K562 (cell line): ENCODE measurements at places on chromosomes 5 and 9.

DNA sequence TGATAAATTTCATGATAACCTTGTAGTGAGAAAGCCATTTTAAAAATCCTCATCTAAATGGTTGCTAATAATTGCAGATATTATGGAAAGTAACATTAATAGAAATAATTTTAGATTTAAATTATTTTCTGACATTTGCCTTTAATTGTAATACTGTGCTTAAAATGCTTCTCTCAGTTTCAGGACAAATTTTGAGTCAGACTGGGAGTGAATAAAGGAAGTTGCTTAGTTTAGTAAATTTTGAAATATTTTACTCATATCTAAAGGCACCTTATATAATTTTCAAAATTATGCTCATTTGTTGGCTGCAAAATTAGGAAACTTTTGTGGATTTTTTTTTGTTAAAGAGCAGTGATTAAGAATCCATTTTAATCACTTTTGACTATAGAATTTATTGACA lies 93.8 kb downstream of the CSNK1G3 start:
- H3K4me3 ChIP-seq: no peak overlapping the region
- H3K4me1 ChIP-seq: no peaks in the 10 kb centered on the region
- no peak overlapping the region for H3K27ac ChIP-seq
- DNase-seq: no peak
- H3K27me3 ChIP-seq: no peaks in the 10 kb centered on the region

DNA sequence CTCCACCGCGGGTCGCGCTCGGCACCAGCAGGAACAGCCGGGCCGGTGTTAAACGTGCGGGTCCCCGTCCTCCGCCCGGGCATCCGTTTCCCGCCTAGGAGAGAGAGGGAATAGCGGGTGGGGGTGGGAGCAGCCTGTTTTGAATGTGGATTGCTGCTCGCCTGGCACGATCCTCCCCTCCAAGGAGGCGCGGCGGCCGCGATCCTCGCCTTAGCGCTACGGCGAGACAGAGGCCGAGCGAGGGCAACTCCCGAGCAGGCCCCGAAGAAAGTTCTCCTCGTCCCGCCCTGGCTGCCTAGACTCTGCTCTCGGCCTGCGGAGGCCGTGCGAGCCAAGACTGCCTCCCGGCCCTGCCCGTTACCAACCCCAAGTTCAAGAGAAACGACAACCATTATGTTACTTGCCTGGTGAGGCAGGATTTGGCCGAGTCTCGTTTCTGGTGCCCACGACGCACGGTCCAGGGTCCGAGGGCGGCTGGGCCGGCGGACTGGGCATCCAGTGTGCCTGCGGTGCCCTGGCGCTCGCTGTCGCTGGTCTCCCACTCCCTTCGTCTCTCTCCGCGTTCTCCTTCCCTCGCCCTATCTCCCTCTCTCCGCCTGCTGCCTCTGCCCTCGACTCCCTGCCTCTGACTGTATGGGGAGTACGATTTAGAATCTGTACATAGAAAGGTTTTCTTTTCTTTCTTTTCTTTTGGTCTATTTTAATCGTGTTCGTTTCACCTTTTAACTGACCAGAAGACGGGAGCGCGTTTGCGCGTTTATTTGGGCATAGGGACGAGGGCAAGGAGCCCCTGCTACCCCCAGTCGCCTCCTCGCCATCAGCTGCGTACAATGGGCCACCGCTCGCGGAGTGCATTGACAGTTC lies 724 bp downstream of the NR2F1-AS1 start:
- H3K27me3 ChIP-seq: peaks cover 12% of the 10 kb centered on the region
- peaks cover 14% of the 10 kb centered on the region for H3K4me1 ChIP-seq
- no peak overlapping the region for H3K4me3 ChIP-seq
- no peak for DNase-seq
- H3K27ac ChIP-seq: no peak overlapping the region
- no peaks in the 10 kb centered on the region for H3K36me3 ChIP-seq

GRCh38 chr5:172975289-172975688 lies 8.3 kb upstream of the ATP6V0E1 start:
- H3K27me3 ChIP-seq: no peaks in the 10 kb centered on the region
- H3K27ac ChIP-seq: no peak overlapping the region
- H3K4me3 ChIP-seq: no peak overlapping the region
- peaks cover 3% of the 10 kb centered on the region; the same call in 1 of the 2 replicates for H3K4me1 ChIP-seq
- H3K36me3 ChIP-seq: no peaks in the 10 kb centered on the region

DNA sequence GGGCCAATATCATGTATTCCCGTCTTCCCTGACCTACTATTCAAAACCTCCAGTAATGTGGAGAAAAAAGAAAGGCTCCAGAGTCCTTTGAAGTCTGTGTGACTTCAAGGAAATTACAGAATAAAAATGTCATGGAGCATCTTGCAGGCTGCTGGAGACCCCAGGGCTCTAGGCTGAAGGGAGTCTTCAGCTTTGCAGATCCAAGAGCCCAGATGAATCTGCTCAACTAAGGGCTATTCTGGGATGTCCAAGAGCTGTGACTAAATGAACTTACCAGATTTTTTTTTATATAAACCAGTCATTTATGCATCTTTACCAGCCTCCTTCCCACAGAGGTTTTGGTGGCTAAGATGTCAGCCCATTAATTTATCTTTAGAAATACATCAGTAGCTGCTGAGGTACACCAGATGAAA lies 167.3 kb downstream of the MUSK start:
- H3K27me3 ChIP-seq: no peaks in the 10 kb centered on the region
- H3K4me1 ChIP-seq: no peaks in the 10 kb centered on the region
- H3K27ac ChIP-seq: no peak overlapping the region
- no peak for DNase-seq
- no peaks in the 10 kb centered on the region for H3K36me3 ChIP-seq

GRCh38 chr5:107980923-107981692 lies 310.4 kb upstream of the EFNA5 start:
- H3K4me3 ChIP-seq: no peak overlapping the region
- no peaks in the 10 kb centered on the region for H3K4me1 ChIP-seq
- no peak for DNase-seq

GRCh38 chr5:122576256-122577016 lies 198.4 kb upstream of the SNX2 start:
- no peaks in the 10 kb centered on the region for H3K36me3 ChIP-seq
- no peaks in the 10 kb centered on the region for H3K4me1 ChIP-seq
- H3K27ac ChIP-seq: no peak overlapping the region

DNA sequence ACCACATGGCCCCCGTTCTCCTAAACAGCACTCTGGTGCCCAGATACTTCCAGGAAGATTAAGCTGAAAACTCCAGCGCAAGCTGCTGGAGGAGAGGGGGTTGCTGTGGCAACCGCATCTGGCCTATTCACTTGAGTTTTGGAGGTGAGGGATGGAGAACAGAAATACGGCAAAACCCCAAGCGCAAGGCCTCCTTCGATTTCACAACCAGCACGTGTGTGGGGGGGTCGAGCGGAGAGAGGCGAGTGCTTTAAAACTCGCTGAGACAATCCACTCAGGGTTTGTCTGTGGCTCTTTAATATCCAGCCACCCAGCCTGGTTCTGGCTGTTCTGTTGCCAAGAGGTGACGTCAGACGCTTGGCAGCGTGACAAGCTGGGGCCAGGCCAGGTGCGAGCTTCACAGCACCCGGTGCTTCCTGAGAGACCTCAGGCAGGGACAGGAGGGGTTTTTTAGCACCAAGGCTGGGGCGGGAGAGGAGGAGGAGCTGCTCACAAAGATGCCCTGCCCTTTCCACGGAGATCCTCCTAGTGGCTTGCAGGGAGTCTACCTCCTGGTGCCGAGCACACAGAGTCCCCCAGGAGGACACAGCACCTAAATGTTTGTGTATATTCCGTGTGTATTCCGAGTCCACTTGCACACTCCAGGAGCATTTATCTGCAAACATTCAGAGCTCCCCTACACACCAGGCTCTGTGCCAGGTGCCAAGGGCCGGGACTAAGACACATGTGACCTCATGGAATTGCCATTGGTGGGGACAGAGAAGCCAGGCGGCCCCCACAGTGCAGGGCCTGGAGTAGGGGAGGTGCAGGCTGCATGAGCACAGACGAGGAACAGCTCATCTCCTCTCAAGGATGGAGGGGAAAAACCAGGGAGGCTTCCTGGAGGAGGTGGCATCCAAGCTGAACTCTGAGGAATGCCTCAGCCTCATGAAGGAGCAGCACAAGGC lies 194.6 kb downstream of the OLFM1 start:
- H3K27me3 ChIP-seq: peaks cover 55% of the 10 kb centered on the region
- H3K36me3 ChIP-seq: no peaks in the 10 kb centered on the region
- no peak overlapping the region for H3K27ac ChIP-seq
- DNase-seq: no peak

DNA sequence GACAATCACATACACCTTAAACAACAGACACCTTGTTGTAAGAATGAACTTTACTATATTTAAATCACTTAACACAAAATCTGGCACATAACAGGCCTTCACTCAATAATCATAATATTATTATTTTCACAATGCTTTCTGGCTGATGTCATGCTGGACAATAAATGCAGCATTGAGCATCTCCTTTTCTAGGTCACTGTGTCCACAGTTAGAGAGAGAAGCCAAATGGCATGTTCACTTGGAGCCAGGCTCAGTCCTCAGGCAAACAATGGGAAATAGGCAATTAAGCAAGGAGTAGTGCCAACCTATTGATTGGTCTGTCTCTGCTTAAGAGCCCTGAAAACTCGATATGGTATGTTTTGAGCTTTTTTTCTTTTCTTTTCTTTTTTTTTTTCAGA lies 50.6 kb upstream of the KLF4 start:
- H3K4me3 ChIP-seq: no peak overlapping the region
- no peaks in the 10 kb centered on the region for H3K4me1 ChIP-seq
- no peak overlapping the region for H3K27ac ChIP-seq
- peaks cover 16% of the 10 kb centered on the region; the same call in 1 of the 2 replicates for H3K27me3 ChIP-seq
- DNase-seq: no peak
- no peaks in the 10 kb centered on the region for H3K36me3 ChIP-seq

- H3K36me3 ChIP-seq: no peaks in the 10 kb centered on the region
- no peak overlapping the region for H3K4me3 ChIP-seq
- H3K27me3 ChIP-seq: no peaks in the 10 kb centered on the region
- no peak for DNase-seq
Observed at GRCh38 chr5:4093236-4093635, 497.6 kb downstream of the IRX1 start.

DNA sequence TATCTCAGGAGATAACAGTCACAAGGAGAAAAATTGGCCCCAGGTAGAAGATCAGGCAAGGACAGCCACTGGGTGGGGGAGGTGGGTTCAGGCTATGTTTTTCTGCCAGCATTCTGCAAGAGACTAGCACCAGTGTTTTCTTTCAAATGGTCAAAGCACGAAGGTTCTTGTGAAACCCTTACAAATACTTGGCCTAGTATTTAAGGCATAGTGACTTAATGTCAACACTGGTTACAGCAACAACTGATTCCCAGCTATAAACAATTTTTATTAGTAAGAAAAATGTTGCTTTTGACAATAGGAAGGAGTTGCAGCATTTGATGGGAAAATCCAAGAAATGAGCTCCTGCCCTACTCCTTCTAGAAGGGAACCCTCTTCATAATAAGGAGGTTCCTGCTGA lies 349.6 kb downstream of the SLIT3 start:
- H3K4me1 ChIP-seq: no peaks in the 10 kb centered on the region
- H3K36me3 ChIP-seq: no peaks in the 10 kb centered on the region
- 0 out of 2 replicates have a peak, but pooled peaks cover 11% of the 10 kb centered on the region for H3K27me3 ChIP-seq
- no peak for DNase-seq
- H3K4me3 ChIP-seq: no peak overlapping the region

DNA sequence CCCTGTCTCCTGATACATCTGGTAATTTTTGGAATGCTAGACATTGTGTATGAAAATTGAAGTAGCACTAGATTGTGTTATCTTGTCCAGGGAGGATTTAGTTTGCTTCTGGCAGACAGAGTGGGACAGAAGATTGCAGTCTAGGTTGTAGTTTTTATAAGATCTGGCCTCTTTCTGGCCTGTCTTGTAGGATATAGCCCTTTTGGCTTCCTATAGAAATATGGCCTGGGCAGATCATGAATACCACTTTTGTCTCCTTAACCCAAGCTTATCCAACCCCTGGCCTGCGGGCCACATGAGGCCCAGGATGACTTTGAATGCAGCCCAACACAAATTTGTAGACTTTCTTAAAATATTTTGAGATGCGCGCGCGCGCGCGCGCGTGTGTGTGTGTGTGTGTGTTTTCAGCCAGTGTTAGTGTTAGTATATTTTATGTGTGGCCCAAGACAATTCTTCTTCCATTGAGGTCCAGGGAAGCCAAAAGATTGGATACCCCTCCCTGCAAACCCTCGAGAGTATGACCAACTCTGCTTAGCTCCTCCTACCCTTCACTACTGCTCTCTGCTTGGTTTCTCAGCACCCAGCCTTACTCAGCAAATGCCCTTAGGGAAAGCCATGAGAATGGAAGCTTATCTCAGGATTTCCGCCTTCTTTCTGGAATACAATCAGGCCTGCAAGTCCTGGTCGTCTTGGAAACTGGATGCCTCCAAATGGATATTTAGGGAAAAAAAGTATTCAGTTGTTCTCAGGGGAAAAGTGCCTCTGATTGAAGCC lies 26.5 kb downstream of the ANKRD33B start:
- peaks cover 41% of the 10 kb centered on the region for H3K4me1 ChIP-seq

DNA sequence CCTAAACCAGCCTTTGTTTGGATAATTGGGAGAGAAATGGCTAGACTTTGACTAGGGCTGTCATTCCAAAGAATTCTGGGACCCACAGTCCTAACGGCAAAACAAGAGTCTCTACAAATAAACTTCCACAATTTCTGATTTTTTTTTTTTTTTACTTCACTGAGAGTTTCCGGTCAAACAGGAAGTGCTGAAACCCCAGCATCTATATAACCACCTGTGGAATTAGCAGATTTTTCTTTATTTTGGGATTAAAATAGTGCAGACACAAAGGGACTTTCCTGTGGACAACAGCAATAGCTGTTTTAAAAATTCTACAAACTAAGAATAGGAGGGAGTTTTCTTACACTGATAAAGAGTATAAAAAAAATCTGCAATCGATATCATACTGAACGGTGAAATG lies 157.4 kb downstream of the ARSB start:
- 0 out of 2 replicates have a peak, but pooled peaks cover 4% of the 10 kb centered on the region for H3K27me3 ChIP-seq
- no peak overlapping the region for H3K4me3 ChIP-seq
- no peaks in the 10 kb centered on the region for H3K36me3 ChIP-seq
- no peak for DNase-seq

- DNase-seq: no peak
- H3K4me3 ChIP-seq: no peak overlapping the region
- H3K27me3 ChIP-seq: peaks cover 10% of the 10 kb centered on the region
- H3K27ac ChIP-seq: no peak overlapping the region
- no peaks in the 10 kb centered on the region for H3K36me3 ChIP-seq
Observed at GRCh38 chr5:52786949-52787599, 642 bp upstream of the ITGA1 start.

GRCh38 chr9:105295201-105295550 lies 50.7 kb downstream of the SLC44A1 start:
- H3K27ac ChIP-seq: no peak overlapping the region
- H3K4me1 ChIP-seq: no peaks in the 10 kb centered on the region; the same call in 1 of the 2 replicates
- DNase-seq: no peak
- no peaks in the 10 kb centered on the region for H3K36me3 ChIP-seq

- DNase-seq: no peak
- no peaks in the 10 kb centered on the region for H3K36me3 ChIP-seq
- H3K27ac ChIP-seq: no peak overlapping the region
- H3K4me1 ChIP-seq: peaks cover 10% of the 10 kb centered on the region; the same call in 1 of the 2 replicates
- H3K4me3 ChIP-seq: no peak overlapping the region
Observed at GRCh38 chr9:127644943-127645342, 32.9 kb downstream of the STXBP1 start.

- no peak overlapping the region for H3K27ac ChIP-seq
- H3K4me3 ChIP-seq: no peak overlapping the region
- no peak for DNase-seq
- H3K36me3 ChIP-seq: no peaks in the 10 kb centered on the region
Observed at GRCh38 chr5:147567917-147568598, 58.2 kb upstream of the DPYSL3 start.
